Activated CD8-positive, alpha-beta memory T cell treated with anti-CD3 and anti-CD28 coated beads for 1 hour (primary cell): ENCODE measurements at places on chromosomes 7 and 10.

- DNase-seq: no peak
Observed at GRCh38 chr10:96367470-96367869, 8.7 kb upstream of the OPALIN start.

DNA sequence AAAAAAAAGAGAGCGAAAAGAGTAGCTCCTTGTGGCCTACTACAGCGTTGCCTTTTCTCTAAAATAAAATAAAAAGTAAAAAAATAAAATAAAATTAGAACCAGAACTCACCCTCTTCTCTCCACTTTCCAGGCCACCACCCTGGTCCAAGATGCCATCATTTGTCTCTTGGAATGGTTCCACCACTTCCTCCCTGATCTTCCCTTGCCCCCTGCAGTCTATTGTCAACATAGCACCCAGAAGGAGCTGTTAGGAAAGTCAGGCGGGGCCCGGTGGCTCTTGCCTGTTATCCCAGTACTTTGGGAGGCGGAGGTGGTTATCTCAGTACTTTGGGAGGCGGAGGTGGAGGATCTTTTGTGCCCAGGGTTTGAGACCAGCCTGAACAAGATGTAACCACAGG, 7.6 kb upstream of the GRID2IP start:
- DNase-seq: no peak

DNA sequence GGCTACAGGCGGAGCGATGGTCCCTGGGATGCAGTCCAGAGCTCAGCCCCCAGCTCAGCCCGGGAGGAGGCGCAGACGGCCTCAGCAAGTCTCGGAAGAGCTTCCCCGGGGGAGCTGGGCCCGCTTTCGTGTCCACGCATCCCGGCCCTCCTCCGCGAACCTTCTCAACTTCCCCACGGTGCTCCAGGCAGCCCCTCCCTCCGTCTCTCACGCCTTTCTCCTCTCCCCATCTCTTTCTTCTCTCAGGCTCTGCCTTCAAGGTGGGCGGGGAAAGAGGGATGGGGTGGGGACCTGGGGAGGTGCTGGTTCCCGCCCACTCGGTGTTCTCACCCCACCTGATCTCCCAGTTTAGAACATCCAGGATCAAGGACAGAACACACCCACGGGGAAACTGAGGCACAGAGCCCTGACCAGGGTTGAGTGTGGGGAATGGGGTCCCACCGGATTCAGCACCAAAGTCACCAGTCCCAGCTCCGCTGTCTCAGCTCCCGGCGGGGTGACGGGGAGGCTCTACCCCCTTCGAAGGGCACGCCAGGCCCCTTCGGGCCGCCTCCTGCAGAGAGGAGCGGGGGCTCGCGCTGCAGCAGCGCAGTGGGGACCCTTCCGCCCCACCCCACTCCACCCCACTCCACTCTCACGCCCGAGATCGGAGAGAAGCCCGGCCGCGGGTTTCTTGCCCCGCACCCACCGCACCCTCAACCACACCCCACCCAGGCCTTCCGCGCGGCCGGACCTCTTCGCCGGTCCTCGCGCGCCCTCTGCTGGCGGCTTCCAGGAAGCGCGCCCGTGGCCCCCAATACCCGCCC, 18.2 kb downstream of the POLL start:
- DNase-seq: peak; percentile 50

GRCh38 chr10:25696013-25696708, 237.9 kb upstream of the MYO3A start:
- no peak for DNase-seq

GRCh38 chr10:84820120-84820519, 491.7 kb downstream of the CCSER2 start:
- no peak for DNase-seq

- DNase-seq: no peak
Observed at GRCh38 chr10:97186911-97187310, 1.2 kb upstream of the SLIT1 start.

- DNase-seq: no peak
Observed at GRCh38 chr7:30074422-30075030, 46.3 kb downstream of the PLEKHA8 start.

DNA sequence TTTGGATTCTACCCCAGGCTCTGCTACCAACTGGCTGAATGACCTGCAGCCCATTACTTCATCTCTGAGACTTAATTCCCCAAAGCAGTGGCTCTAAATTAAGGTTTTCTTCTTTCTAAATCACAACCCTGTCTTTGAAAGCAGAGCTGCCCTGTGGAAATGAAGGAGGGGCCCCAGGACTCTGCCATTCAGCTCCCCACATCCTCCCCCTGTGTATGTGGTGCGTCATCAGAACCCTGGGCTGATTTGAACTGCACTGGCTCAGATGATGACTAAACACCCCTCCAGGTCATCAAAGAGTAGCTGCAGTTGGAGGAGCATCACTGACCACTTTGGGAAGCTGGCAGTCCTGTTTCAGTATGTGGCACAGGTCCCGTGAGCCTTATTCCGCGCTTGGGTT, 46.6 kb downstream of the BPGM start:
- DNase-seq: no peak
